ENCODE measurements at places on chromosomes 7 and 10. TPM values are rescaled to one million over a fixed set of nuclear protein-coding genes. Genes with fewer than 3 reads are reported as not detected.
A peak's percentile ranks its signal among the peaks of the same experiment; 100 is the strongest.

Gene STOX1
- total RNA-seq: 1.5 TPM

DNA sequence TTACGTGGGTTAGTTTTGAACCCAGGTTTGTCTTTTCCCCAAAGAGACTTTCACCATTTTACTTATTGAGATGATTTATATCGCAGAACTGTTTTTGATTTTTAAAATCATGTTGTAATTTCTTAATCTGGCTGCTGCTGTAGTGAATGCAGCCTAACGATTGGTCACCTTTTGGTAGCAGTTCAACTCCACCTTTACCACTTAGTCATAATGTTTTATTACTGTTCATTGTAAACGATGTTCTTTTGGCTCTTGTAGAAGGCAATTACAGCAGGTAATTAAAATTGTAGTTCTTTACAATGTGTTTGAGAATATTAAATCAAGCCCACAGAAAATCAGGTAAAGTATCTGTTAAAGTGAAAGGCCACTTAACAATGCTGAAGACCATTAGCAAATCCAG is 531.1 kb downstream of the SDK1 start:
- no peak for DNase-seq

DNA sequence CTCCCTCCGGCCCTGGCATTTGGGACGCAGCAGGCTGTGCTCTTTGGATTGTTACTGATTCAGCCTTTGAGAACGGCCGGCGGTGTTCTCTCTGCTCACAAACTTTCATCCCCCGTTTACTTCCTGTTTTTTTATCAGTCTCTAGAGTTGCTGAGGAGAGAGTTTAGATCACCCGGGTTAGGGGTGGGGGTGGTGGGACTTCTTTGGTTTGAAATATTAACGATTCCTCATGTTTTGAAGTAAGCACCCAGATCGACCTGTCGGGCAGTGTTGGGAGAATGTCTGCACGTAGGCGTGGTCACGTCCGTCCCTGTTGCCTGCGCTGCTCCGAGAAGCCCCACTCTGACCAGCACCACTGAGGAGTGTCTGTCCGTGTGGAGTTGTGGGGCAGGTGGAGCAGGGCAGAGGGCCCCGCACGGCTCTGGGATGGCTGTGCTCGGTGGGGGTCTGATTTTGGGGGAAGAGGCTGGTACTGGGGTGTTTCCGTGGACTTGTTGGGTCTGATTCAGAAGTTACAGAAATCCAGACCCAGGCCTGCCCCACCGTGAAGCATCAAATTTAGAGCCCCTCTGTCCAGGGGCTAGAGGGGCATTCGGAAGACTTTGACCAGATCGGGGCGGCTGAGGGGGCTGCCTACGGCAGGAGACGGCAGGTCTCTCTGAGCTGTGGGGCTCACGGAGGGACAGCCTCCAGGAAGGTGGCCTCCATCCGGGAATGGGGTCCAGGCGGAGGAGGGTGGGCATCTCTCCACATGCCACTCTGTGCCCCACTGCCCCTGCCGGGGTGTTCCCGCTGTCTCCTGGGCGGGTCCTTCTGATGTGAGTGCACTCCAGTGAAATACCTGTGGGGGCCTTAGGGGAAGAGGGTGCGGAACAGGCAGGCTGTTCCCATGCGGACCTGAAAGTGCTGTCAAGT is 7.4 kb downstream of the INPP5A start:
- DNase-seq: no peak

GRCh38 chr10:45471531-45472310 is 97.7 kb downstream of the ALOX5 start:
- DNase-seq: no peak

Gene EN2
- total RNA-seq: 0.52 TPM

Gene SPDYE18
- 2.7 TPM for total RNA-seq

DNA sequence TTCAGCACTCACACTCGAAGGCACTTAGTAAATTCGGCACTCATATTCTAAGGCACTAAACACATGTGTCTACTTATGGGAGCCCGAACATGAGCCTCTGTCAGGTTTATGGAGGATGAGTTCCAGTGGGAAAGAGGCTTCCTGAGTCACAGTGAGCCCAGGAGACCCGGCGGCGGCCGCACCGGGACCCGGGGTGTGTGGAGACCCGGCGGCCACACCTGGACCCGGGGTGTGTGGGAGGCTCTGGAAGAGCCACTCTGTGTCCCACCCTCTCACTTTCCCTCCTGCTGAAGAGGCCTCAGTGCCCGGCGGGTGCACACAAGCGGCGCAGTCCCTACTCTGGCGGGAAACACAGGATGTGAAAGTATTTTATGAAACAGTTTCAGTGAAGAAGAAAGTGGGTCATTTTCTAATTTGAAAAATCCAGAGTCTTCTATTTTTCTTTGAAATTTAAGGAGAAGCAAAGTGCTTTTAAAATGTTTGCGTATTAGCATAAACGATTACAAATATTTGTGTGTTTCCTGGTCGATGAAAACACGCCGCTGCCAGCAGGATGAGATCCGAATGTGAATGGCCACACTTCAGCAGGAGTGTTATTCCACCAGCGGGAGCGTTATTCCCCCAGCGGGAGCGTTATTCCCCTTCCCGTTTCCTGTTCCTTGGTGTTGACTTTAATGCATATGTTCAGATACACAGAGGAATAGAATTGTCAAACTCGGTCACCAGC is 625.1 kb downstream of the DNAJB6 start:
- peak; percentile 56 for DNase-seq

Gene NEBL
- 100 TPM for total RNA-seq

Gene ANXA8
- total RNA-seq: 151 TPM

GRCh38 chr7:132618271-132618955 is 42.1 kb upstream of the PLXNA4 start:
- no peak for DNase-seq

DNA sequence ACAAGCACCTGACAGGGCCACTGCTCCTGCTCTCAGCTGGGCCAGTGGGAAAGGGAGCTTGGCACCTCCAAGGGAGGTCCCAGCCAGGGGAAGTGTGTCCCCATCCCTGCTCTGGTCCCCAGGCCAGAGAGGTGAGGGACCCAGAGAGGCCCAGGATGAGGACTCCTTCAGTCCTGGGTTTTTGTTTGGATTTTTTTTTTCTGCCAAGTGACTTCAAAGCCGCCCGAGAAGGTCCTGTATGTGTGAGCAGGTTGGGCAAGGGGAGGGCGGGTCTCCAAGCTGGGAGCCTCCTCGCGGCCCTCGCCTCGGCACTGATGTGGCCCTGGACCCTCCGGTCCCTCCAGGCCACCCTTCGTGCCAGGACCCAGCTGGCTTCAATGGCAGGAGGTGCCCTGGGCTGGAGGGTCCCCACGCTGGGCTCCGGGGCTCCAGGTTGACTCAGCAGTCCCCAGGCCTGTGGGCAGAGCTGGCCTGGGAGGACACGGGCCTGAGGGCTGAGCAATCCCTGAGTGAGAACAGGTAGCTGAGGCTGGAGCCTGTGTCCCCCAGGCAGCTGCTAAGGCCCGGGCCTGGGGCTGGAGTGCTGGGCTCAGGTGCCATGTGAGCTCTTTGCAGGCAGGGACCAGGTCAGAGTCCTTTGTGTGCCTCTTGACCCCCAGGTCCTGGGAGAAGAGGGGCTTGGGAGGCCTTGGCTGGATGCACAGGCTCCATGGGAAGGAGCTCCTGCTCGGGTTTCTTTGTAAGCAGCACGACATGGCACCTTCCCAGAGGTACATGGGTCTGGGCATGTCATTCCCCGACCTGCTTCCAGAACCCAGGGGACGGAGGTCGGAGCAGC is 140.6 kb downstream of the FAM53B start:
- no peak for DNase-seq

Gene TRA2A
- total RNA-seq: 24.6 TPM

- DNase-seq: peak; percentile 88
Observed at GRCh38 chr10:102118867-102119266, 1.3 kb downstream of the LDB1 start.

Gene OR13A1
- not detected for total RNA-seq

- no peak for DNase-seq
Observed at GRCh38 chr7:101746314-101746713, 71.1 kb upstream of the CUX1 start.

Gene C10orf143
- total RNA-seq: 0.38 TPM

Gene ANKRD2
- total RNA-seq: 5.5 TPM

DNA sequence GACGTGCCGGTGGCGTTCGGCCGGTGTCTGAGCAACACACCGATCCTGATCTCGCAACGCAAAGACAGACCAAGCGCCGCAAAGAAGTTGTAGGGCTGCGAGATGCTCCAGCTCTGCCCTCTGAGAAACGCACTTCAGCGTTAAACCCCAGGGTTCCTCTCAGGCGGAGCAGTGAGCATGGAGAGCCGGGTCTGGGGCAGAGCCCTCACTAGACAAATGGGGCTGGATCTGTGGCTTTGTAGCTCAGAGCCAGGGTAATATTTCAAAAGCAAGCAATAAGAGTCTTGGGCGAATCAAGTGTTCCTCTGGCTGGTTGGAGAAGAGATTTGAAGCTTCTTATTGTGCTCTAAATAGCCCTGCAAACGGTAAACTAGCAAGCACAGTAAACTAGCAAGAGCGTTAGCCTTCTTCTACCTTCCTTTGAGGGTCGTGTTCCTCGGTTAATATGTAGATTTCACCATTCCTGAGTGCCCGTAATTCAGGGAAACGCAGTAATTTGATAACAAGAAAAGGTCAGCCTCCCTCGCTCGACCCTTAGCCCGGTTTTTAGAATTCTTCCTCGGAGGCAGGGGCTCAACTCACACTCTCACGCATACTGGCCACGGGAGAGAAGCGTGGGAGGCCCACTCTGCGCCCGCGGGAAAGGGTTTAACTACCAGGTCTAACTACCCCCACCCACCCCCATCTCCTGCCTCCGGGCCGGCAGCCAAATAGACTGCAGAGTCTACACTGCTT is 6.7 kb downstream of the SKAP2 start:
- DNase-seq: no peak

GRCh38 chr10:49313501-49314070 is 14.6 kb downstream of the C10orf71 start:
- no peak for DNase-seq

DNA sequence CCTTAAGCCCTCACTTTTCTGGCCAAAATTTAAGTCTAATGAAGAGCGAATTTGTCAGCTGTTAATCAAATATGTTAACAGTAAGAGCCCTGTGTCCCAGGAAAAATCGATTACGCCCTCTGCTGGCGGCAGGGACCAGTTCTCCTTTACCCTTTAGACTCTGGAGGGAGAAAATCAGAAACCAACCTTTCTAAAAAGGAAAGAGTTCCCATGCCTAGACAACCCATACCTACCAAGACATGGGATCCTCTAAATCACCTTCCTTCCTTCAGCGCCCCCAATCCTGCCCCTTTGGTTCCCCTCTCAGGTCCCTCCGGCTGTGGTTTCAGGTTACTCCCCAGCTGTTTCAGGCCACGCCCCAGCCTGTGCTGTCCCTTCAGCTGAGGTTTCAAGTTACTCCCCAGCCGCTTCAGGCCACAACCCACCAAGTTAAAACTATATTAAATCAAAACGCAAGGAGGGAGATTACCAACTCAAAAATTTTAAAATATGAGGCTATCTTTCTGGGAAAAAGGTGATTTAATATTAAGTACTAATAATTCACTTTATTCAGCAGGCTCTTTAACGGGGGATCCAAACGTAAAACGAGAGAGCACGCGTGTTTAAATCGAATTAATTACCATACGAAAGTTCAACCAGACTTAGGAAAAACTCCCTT is 1.4 kb upstream of the AKR1B15 start:
- peak; percentile 63 for DNase-seq

Gene ADAM22
- 0.30 TPM for total RNA-seq

DNA sequence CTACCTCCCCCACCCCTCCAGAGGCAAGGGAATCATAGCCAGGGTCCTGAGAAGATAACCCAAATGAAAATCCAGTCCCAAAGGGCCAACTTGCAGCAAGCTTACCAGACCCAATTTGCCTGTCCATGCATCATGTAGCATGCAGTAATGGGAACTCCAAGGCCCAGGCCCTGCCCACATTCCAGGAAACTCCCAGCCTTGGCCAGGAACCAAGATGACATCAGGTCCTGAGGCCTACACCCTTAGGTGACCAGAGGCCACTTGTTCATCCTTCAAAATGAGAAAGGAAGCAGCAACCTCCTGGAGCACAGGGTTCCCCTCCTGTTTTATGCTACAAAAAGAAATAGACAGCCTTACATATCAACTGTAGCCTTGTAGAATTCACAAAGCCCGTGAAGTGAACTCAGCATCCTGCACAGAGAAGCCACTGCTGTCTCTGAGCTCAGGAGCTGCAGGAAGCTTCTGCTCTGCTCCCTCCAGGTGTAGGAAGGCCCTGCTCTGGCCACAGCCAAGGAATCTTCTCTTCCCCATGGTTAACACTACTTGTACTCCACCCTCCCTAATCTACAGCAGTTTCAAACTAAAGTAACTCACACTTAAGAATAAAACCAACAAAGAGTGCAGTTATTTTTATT is 30.3 kb upstream of the GRB10 start:
- peak; percentile 32 for DNase-seq

DNA sequence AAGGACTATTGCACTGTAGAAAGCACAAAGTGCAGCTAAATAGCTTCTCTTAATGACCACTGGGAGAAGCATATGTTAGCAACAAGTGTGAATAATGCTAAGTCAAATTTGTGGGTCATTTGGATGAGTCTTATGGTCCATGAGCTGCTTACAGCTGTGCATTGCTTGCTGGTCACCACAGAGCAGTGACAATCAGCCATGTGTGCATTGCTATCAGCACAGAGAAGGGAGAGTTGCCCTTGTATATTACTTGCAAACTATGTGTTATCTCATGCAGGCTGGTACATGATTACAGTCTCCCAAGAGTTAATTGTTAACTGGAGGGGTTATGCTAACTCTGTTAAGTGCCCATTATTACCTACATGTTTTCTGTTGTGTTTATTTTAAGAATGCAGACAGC is 25.7 kb downstream of the MRPS33 start:
- DNase-seq: no peak

Gene BAIAP2L1
- 19.7 TPM for total RNA-seq

- no peak for DNase-seq
Observed at GRCh38 chr7:28356619-28357018, 55.7 kb upstream of the CREB5 start.

DNA sequence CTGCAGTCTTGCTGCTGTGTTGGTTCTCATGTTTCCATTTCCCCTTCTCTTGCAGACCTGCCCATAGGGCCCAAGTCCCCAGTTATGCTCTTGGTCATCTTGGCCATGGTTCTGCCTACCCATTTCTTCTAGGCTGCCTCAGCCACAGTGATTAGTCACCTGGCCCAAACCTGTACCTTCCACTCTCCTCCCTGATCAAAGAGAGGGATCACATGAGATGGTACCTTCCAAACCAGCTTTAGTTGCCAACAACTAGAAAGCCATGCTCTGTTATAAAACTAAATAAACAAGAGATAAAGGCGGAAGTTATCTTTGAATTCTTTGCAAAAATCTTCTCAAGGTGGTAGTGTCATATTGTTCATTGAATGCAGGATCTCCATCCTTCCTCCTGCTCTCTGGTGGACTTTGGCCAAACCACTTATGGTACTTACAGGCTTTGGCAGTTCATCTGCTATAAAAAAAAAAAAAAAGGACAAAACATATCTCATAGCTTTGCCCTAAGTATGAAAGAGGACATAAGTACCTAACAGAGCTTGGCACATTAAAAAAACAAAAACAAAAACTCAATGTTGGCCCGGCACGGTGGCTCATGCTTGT is 25.8 kb downstream of the TACC2 start:
- DNase-seq: no peak

Gene FAM237B
- total RNA-seq: not detected

Gene MACC1
- total RNA-seq: 18.5 TPM

DNA sequence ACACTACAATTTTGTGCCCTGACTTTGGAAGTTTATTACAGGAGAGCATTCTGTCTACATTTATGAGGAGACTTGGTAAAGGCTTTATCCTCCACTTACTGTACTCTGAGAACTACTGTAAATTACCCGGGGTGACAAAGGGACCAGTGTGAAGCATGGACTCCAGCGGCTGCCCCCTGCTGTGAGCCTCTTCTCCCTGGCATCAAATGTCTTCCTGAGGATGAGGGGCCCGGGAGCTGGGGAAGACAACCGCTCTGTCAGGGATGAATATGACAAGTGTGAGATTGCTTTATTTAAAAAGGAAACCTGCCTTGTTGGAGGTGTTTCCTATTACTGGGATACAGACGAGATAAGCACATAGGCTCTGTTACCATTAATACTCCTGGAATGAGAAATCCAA is 714.8 kb downstream of the CCSER2 start:
- DNase-seq: no peak

All from lower leg skin (tissue), 4 donors.